ENCODE measurements at places on chromosomes 11 and 22.

DNA sequence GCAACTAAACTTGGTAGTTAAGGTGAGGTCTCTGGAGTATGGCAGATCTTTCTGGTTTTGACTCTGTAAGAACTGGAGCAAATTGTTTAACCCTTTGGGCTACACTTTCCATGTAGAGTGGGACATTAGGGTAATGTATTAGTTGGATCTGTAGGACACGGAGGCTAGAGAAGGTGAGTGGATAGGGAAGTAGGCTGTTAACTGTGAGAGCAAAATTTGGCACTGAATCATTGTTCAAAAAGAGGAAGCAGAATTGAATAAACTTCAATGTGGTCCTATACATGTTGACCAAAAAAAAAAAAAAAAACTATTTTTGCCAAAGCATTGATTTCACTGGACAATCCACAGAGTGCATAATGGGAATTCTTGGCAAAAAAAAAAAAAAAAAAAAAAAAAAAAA is 370.2 kb upstream of the CHORDC1 start:
- DNase-seq = no peak

DNA sequence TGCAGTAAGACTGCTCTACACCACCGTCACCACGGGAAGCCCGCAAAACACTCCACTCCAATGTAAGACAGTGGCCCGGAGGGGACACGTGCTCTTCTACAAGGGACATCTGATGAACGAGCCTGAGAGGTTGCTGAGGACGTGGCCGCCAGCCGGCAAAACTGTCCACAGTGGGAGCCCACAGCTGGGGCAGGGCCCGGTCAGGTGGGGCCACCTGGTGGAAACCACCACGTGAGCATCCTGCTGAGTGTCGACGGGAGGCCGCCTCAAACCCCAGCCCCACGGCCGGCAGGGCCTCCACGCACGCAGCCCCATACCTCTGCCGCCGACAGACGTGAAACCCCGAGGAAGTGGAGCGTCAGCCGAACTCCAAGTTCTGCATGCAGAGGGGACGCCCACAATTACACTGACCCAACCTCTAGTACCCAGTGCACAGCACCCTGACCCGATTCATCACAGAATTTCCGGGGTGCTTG is 42.6 kb downstream of the BRD1 start:
- no peak for DNase-seq

- DNase-seq = no peak
Observed at GRCh38 chr11:134691985-134692384, 279.9 kb upstream of the B3GAT1 start.

DNA sequence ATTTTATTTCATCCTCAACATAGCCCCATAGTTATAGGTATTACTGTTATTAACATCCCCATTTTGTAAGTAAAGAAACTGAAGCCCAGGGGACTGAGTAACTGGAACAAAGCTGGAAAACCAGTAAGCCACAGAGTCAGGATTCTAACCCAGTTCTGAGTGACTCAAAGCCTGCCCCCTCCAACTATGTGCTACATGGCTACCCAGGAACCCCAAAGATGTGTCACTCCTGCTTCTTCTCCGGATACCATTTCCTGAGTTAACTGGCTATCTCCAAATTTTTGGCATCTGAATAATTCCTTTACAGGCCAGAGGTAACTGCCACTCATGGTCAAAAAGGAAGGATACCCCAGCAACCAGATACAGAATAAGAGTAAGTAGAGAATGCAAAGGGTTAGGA is 43.6 kb downstream of the TENM4 start:
- DNase-seq = no peak

GRCh38 chr22:17655289-17655688 is 16.7 kb downstream of the BCL2L13 start:
- DNase-seq = no peak
